NCI-H1105 (cell line): ENCODE measurements at places on chromosomes 16 and 17.
A peak's percentile ranks its signal among the peaks of the same experiment; 100 is the strongest.

GRCh38 chr17:9116311-9116835 lies 95.1 kb downstream of the NTN1 start:
- DNase-seq: no peak

GRCh38 chr16:60318486-60318885 lies 1584.4 kb upstream of the GOT2 start:
- DNase-seq: no peak

DNA sequence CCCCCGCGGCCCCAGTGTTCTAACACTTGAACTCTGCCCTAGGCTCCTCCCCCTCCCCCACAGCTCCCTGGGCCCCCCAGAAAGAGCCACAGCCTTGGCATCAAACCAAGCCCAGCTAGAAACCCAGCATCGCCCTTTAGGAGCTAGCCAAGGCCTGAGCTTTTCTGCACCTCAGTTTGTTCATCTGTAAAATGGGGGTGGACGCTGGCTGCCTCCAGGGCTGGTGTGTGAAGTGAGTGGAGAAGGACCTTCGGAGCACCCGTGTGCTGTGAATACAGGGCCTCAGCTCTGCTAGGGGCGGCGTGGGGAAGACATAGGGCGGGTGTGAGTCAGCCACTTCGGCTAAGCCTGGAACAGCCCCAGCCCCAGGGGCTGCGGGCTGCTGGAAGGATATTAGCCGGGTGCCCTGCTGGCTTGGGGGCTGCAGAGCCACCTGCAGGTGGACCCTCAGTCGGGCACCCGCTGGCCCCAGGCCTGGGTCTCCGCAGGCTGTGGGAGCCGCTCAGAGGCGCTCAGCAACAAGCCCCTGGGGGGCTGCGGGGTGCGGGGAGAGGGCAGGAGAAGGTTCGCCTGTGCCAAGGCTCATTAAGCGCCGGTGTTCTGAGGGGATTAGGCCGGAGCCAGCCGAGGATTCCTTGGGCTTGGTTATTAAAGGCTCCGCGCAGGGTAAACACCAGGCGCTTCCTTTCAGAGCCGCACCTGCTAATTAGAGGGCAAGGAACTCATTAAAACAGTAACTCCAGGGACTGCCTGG lies 217.0 kb upstream of the CIBAR2 start:
- peak; percentile 83 for DNase-seq

- DNase-seq: no peak
Measured at GRCh38 chr16:30065943-30066760, 592 bp downstream of the ALDOA start.

DNA sequence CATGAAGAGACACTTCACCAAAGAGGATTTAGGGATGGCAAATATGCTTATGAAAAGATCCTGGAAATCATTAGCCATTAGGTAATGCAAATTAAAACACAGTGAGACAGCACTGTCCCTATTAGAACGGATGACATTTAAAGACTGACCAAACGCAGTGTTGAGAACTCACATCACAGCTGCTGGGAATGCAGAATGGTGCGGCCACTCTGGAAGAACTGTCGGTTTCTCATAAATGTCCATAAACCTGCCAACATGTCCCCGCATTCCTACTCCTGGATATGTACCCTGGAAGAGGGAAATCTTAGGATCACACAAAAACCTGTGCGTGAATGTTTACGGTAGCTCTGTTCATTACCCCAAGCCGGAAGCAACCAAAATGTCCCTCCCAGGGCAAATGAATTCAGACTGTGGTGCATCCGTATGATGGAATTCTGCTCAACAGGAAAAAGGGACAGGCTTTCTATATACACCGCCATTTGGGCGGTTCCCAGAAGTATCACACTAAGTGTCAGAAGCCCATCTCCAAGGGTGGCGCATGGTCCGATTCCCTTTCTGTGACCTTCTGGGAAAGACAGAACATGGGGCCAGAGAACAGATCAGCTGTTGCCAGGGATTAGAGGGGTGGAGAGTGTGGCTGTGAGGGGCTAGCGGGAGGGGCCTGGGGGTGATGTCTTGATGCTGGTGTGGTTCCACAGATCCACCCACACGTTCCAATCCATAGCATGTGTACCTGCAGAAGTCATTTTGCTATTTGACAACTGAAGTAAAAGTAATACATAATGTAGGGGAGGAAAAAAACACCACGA lies 197.2 kb upstream of the CHMP6 start:
- DNase-seq: no peak

GRCh38 chr17:59683283-59683682 lies 23.9 kb downstream of the PTRH2 start:
- DNase-seq: no peak
